ENCODE measurements at places on chromosomes 3 and 15. TPM values are rescaled to one million over a fixed set of nuclear protein-coding genes. Genes with fewer than 3 reads are reported as not detected.

DNA sequence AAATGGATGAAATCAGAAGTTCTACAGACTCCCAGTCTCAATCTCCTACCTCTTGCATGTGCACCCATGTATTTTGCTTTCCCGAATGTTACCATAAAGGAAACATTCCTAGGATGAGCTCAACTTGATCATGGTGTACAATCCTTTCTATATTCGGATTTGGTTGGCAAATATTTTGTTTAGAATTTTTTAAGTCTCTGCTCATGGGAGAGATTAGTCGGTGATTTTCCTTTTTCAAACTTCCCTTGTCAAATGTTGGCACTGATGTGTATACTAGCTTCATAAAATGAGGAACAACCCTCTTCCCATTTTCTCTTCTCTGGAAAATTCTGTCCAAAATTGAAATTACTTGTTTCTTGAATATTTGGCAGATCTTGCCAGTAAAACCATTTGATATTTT lies 317.6 kb upstream of the RASGRP1 start:
- H3K27me3 ChIP-seq, result no peaks in the 10 kb centered on the region
- no peak for DNase-seq
- no peak overlapping the region for H3K27ac ChIP-seq
- no peak overlapping the region for H3K4me3 ChIP-seq

DNA sequence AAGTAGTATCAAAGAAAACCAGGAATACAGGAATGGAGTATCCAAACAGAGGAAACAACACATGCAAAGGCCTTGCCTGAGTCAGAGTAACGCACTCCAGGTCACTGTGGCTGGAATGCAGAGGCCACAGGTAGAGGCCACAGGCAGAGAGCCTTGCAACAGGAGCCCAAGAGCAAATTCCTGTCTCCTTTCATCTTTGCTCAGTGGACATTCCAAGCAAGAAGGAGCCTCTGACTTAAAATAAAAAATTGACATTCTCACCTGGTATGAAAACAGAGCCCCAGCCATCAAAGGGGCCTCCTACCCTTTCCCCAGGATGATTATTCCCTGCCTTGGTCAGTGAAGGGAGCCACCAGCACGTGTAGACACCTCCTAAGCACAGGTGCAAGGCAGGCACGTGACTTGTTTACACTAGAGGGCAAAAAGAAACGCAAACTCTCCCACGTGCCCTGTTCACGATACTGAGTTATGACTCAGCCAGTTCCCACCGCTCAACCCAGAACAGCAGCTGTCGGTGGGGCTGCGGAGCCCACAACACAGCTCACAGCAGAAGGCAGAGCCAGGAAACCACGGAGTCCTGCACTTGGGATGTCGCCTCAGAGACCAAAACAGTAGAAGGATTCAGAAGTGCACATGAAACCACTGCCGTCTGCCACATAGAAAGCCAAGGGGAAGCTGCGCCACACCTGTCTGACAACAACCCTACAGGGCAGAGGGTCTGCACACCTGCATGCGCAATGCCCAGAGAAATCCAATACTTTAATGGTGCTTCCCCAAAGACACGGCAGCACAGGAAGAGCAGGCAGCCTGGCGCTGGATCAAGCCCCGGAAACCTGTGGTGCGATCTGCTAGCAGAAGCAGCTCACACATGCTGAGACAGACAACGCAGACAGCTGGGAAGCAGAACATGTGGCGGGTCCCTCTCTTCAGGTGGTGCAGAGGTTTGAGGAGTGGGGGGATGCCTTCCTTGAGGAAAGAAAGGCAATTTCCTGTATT lies 52.1 kb downstream of the ITGB5 start:
- H3K4me3 ChIP-seq, result peak overlapping the region; percentile 84
- peaks cover 40% of the 10 kb centered on the region for H3K27me3 ChIP-seq
- H3K4me1 ChIP-seq, result peaks cover 20% of the 10 kb centered on the region
- no peaks in the 10 kb centered on the region for H3K36me3 ChIP-seq

SLC22A14 gene
- total RNA-seq, result 0.14 TPM

GRCh38 chr3:108985844-108986243 lies 32.2 kb upstream of the GUCA1C start:
- no peaks in the 10 kb centered on the region for H3K4me1 ChIP-seq
- no peak for DNase-seq
- H3K27me3 ChIP-seq, result peaks cover 19% of the 10 kb centered on the region
- no peak overlapping the region for H3K4me3 ChIP-seq

DNA sequence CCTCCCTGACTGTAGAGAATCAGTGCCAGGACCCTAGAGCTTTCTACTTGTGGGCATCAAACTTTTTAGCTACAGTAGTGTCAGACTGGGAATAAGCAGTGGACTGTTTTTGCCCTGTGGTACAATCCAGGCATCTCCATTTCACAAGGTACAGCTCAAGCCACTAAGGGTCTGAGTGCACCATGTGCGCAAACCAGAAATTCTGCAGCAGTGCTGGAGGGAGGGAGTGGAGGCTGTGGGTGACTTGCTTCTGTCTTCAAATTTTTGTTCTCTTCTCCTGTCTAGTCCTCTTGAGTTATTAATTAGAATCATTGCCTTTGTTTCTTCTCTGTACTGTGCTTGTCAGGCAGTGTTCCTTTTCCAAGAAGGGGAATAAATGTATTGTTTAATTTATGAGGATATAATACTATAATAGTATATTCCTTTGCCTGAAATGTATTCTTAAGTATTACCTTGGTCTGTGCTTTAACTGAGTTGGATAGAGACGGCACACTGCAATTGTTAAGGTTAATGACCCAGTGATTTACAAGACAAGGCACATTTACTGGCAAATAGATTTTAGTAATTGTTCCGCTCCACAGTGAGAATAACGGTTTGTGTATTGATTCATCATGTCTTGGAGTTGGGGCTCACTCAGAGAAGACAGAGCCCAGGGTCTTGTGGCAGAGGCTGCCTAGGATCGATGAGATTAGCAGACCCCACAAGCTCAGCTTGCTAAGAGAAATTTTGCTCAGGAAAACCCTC lies 390.6 kb upstream of the CFAP20DC start:
- no peak overlapping the region for H3K27ac ChIP-seq
- H3K36me3 ChIP-seq, result peaks cover 3% of the 10 kb centered on the region
- no peak overlapping the region for H3K4me3 ChIP-seq
- H3K4me1 ChIP-seq, result peaks cover 50% of the 10 kb centered on the region
- no peak for DNase-seq

DNA sequence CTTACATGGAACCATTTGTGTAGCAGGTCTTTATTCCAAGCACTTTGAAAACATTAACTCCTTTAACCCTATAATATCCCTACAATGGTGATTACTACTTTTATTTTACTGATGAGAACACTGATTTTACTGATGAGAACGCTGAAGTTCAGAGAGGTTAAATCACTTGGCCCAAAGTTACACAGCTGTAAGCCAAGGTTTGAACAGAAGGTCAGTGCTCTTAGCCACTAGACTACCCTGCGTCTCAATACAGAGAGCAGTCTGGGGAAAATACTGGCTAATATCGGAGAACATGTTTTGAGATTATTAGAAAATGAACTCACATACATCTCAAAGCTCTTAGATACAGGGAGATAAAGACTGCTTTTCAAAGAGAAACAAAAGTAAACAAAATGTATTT lies 827.2 kb downstream of the FHIT start:
- H3K27ac ChIP-seq, result no peak overlapping the region
- H3K4me3 ChIP-seq, result no peak overlapping the region
- H3K27me3 ChIP-seq, result no peaks in the 10 kb centered on the region
- peaks cover 3% of the 10 kb centered on the region for H3K4me1 ChIP-seq
- no peaks in the 10 kb centered on the region for H3K36me3 ChIP-seq
- no peak for DNase-seq

- no peaks in the 10 kb centered on the region for H3K36me3 ChIP-seq
- no peaks in the 10 kb centered on the region for H3K27me3 ChIP-seq
These were observed 11.2 kb downstream of the CEP19 start for GRCh38 chr3:196700801-196701200.

THSD4 gene
- not detected for total RNA-seq

SEMA3B gene
- 3.3 TPM for total RNA-seq

REC114 gene
- not detected for total RNA-seq

UCN2 gene
- total RNA-seq, result not detected

- peak overlapping the region; percentile 72 for H3K4me3 ChIP-seq
- no peaks in the 10 kb centered on the region for H3K27me3 ChIP-seq
- H3K36me3 ChIP-seq, result no peaks in the 10 kb centered on the region
- peak overlapping the region; percentile 71 for H3K27ac ChIP-seq
- peaks cover 10% of the 10 kb centered on the region for H3K4me1 ChIP-seq
- DNase-seq, result no peak
These were observed 30.7 kb downstream of the NBEAL2 start for GRCh38 chr3:47010111-47010712.

DNA sequence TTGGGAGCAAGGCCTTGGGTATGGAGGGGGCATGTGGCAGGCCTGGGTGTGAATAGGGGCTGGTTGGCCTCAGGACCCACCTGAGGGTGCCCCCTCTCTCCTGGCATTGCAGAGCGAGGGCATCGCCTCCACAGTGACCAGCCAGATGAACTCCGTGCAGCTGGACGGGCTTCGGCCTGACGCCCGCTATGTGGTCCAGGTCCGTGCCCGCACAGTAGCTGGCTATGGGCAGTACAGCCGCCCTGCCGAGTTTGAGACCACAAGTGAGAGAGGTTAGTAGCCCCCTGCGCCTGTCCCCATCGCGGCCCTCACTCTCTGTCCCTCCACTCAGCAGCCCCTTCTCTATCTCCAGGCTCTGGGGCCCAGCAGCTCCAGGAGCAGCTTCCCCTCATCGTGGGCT lies 16.0 kb downstream of the EPHB3 start:
- no peak overlapping the region for H3K27ac ChIP-seq
- DNase-seq, result no peak
- H3K4me1 ChIP-seq, result peaks cover under 1% of the 10 kb centered on the region
- peaks cover 7% of the 10 kb centered on the region for H3K27me3 ChIP-seq
- no peaks in the 10 kb centered on the region for H3K36me3 ChIP-seq

GCNT3 gene
- total RNA-seq, result not detected

Measured in activated T-cell treated with anti-CD3 and anti-CD28 coated beads, Interleukin-2, amount 50 U/mL, for 72 hours (primary cell).